ENCODE measurements at places on chromosomes 11 and 22.

- DNase-seq, result no peak
Measured at GRCh38 chr11:112315057-112315720, 54.5 kb upstream of the PLET1 start.

DNA sequence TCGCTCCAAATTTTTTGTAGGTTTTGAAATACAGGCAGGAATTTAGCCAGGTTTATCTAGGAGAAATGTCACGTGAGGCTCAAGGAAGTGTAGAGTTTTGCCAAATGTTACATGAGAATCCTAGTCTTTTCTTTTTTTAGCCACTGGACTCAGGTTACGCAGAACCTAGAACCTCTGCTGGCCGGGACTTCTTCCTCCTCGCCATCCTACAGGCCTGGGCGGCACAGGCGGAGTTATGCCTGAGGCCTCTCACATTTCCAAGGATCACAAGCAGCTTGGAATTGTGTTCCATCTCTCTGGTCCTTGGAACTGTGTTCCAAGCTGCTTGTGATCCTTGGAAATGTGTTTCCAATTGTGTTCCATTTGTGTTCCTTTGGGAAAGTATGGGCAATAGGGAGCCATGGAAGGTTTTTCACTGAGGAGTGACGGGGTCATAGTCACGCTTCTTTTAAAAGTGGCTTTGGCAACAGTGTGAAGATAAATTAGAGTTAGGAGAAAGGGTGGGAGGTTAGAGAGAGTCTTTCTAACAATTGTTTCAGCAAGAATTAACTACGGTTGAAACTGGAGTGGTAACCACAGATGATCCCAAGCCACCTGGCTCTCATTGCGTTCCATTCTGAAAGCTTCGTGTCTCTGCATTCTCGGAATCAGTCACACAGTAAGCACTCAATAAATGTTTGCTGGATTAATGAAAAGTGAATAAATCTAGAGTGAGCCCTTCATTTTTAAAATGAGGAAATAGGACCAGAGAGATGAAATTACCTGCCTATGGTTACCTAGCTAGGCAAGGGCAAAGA lies 12.5 kb upstream of the POU2AF1 start:
- DNase-seq, result no peak

DNA sequence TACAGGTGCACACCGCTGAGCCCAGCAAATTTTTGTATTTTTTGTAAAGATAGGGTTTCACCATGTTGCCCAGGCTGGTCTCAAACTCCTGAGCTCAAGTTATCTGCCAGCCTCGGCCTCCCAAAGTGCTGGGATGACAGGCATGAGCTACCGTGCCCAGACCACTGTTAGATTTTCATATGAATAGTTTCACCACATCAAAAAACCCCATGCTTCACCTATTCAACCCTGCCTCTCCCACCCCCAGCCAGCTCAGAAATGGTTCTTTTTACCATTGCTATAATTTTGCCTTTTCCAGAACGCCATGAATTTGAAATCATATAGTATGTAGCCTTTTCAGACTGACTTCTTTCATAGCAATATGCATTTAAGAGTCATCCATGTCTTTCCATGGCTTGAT lies 37.9 kb downstream of the CDPF1 start:
- DNase-seq, result no peak

- DNase-seq, result no peak
Measured at GRCh38 chr22:36397131-36398093, 9.6 kb upstream of the MYH9 start.

DNA sequence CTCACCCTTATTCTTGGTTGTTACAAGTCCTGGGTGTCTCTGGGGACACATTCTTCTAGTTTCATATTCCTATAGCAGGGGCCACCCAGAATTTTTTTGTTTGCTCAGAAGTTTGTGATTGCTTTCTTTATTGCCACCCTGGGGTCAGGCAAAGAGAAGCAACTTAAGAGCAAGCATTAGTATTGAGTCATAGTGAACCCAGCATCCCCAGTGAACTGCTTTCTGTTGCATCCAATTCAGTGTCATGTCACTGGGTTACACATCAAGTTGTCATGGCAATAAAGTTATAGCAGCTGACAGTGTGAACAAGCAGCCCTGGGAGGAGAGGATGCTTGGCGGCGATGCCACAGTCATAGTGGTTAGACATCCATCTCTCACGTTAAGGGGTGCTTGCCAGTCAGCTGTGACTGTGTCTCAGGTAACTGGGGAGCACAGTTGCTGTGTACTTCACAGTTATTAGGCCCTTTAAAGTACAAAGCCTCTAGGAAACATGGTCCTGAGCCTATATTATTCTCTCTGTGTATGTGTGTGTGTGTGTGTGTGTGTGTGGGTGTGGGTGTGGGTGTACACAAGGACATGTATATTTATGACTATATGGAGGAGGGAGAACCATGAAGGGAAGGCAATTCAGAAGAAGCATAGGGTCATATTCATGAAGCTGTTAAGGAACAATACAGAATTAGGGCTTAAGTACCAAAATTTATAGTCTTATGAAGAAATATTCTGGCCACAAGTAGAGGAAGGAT lies 52.5 kb downstream of the TRIM44 start:
- no peak for DNase-seq

- DNase-seq, result no peak
Measured at GRCh38 chr11:95505927-95506426, 275.0 kb upstream of the SESN3 start.

DNA sequence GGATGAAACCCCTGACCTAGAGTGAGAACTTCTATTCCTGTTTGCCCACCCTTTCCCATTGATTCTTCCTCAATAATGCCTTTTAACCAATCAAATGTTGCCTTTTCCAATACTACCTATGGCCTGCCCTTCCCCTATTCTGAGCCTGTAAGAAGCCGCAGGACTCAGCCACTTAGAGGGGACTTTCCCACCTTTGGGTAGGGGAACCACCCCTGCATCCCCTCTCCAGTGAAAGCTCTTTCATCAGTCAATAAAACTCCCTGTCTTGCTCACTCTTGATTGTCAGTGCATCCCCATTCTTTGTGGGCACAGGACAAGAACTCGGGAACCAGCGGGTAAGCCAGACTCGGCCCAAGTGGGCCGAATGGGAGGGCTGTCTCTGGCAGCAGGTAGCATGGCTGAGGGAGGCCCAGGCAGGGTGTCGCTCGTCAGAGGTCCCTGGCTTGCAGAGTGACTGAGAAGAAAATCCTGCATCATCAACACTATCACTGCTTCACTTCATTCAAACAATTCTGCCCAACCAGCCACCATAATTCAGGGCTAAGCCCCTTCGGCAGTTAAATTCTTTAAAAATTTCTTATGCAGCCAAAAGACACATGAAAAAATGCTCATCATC lies 30.4 kb downstream of the LDHAL6A start:
- no peak for DNase-seq

DNA sequence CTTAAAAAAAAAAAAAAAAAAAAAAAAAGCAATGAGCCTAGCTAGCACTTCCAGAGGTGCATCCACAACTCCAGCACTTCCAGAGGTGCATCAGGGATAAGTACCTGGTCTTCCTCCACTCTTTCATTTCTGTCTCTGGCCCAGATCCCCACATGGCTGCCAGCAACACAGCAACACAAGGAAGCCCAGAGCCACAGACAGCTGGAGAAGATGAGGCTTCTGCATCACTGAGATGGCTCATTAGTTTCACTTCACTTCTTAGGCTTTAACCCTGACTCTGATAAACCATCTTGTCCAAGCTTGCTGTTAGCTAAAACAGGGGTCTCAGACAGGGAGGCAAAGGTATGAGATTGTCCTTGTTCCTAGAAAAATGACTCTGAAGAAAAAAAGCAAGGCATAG lies 35.6 kb downstream of the PC start:
- DNase-seq, result no peak

DNA sequence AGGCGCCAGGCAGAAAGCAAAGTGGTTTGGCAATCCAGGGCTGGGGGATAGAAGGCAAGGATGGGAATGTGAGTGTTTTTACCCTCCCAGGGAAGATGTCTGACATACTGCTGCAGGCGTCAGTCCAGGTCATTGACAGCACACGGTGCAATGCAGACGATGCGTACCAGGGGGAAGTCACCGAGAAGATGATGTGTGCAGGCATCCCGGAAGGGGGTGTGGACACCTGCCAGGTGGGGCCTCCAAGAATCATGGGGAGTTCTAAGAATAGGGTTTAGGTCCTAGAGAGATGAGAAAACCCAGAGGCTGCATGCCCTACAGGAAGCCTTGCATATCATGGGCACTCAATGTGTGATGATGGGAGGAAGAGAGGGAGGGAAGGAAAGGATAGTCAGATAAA lies 28.3 kb upstream of the SMIM35 start:
- no peak for DNase-seq

DNA sequence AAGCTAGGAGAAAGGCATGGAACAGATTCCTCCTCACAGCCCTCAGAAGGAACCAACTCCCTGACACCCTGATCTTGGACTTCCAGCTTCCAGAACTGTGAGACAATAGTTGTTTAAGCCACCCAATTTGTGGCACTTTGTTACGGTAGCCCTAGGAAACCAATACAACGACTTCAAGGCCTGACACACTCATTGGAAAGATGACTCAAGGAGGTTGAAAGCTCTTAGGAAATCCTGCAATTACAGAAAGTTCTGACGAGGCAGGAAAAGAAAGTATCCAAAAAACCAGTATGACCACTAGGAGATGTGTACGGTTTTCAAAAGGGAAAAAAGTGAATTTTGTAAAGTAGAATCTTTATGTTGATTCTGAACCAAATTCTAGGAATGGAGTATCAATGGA lies 161.4 kb downstream of the SWAP70 start:
- DNase-seq, result no peak

DNA sequence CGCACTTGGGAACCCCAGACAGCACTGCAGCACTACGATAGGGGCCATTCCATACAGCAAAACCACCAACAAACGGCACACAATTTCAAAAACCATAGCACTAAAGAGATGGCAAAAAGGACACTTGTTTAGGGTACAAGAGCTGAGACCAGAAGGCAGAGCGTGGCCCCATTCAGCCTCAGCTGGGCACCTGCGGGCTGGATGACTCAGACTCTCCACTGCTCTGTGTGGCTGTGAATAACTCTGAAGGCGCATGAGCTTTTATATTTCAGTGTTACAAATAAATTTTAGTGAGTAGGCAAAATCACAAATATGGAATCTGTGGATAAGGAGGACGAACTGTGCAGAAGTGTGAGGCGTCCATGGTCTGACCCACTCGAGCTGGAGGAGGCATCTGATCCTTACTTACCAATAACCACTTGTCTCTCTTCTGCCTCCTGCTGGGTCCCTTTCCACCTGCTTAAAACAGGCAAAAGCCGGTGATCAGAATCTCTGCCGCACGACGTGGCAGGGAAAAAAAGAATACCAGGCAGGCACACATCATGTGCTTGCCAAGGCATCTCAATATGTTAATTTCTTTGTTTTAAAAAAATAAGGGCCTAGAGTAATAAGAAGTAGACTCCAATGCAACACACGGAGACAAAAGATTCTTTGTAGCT lies 325.7 kb downstream of the SHANK2 start:
- DNase-seq, result no peak

DNA sequence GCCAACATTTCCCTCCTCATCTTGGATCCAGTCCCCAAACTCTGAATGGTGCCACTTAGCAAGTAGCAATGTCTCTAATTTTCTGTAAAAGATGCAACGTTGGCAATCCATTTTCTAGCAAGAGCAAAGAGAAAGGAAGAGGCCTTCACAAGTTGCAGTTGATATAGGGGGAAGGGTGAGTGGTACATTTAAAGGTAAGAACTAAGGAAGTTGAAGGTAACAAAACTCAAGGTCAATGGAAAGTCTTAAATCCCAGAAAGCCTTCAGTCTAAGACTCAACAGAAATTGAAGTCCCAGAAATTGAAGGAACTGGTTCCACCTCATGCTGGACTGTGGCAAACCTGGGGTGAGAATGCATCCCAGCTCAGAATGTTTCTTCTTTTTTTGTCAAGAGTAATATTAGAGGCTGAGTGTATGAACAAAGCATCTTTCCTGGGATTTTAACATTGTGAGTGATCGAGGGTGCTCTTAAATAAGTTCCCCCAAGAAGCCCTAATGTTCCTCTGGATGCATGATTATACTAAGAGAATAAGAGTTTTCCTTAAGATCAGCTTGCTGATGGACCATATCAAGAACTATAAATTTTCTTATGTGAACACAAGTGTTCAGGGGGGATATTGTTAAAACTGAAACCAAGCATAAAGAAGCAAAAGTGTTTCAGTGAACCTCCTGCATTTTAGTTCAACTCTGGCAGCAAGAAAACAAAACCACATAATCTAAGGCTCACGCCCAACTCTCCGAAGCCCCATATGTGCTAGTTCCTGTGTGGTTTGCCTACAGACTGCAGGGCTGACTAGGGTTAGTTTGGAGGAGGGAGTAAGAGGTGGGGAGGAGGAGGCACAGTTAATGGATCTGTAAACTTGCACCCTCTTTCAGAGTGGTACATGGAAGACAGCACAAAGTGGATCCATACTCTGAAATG lies at the start of gene GRAP2:
GRAP2 (plus strand) TSS at position 779 of the 922 bp plus-strand sequence. CDS start 46,023 bp downstream, outside the sequence.
- no peak for DNase-seq

- no peak for DNase-seq
Measured at GRCh38 chr11:118318124-118318523, 13.6 kb downstream of the CD3E start.

- DNase-seq, result no peak
Measured at GRCh38 chr11:27861706-27862430, 161.6 kb upstream of the BDNF start.

DNA sequence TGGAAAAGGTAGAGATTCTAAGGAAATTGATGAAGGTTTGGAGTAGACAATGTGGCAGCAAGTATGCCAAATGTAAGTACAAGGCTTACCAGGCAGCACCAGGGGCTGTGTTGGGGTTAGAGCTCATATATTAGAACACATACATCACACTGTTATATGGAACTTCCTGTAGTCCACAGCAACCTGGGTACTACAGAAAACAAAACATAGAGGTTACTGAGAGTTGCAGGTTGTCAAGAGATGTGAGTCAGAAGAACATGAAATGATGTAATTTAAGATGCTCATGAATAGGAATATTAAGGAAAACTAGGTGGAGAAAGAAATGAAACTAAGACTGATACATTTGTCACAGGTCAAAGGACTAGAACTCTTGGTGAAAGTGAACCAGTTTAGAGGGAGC lies 22.0 kb downstream of the FAT3 start:
- DNase-seq, result no peak

- no peak for DNase-seq
Measured at GRCh38 chr11:13098616-13099289, 89.6 kb downstream of the RASSF10 start.

DNA sequence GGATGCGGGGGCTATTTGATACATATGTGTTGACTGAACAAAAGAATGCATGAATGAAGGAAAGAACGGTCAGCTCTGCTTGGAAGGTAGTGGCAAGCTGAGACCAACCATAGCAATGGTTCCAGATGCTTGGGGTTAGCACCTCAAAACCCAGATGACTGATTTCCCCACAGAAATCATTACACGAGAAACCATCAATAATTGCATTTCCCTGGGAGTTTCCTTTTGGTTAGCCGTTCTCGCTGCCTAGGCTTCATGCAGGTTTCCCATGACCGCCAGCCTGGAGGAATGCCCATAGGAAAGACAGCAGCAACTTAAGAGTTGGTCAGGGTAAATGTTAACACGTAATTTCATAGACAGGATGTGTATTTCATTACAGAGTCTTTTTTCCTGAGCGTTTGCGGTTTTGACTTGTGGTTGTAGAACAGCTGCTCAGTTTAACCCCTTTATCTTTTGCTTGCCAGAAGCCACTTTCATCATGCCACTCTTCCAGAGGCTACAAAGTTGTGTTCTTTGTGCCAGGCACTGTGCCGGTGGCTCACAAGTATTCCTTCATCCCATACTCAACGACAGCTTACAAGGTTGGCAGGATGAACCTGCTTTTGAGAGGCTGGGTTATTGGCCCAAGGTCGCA lies 2.8 kb downstream of the IL17RA start:
- DNase-seq, result no peak
